ENCODE measurements at places on chromosomes 16 and 17.
A peak's percentile ranks its signal among the peaks of the same experiment; 100 is the strongest.

DNA sequence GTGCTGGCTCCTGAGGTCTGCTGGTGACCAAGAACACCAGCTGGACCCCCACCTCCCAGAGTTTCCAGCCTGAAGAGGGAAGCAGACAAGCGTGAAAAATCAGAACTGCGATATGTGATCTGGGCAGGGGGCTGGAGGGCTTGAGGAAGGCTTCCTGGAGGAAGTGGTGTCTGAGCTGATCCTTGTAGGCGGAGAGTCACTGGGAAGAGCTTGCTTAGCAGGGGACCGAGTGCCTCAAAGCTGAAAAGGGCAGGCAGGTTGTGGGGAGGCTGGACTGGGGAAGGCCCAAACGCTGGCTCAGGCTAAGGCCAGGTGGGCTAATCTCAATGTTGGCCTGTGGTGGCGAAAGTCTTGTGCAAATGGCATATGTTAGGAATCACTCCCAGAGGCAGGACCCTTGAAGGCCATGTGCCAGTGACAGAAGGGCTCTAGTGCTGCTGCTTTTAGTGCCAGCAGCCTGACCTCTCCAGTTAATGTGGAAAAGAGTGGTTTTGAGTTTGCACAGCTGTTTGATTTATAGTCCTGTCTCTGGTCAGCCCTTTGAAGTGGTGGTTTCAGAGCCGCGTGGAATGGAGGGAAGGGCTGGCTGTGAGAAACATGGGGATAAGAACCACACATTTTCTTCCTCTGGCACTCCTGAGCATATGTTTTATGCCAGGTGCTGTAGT is 85.3 kb upstream of the LGALS9 start:
- no peak for DNase-seq

GRCh38 chr17:67364847-67365737 is 1.3 kb downstream of the PSMD12 start:
- no peak for DNase-seq

DNA sequence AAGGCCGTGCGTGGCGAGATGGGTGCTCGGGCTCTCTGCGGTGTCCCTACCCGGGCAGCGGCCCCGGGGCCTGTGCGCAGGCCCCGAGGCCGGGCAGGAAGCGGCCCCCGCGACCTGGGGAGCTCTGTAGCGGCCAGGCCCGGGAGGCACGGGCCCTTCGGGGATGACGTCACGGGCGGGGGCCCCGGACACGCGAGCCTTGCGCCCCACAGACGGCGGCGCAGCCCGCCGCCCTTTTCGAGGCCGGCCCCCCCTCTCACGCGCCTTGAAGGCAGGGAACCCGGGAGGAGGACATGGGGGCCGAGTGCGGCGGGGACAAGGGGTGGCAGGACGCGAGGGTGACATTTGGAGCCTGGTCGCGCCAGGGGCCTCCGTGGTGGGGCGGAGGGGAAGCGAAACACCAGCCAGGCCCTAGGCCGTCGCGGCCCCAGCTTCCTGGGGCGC is 1.1 kb downstream of the RAI1 start:
- peak; percentile 36 for DNase-seq

DNA sequence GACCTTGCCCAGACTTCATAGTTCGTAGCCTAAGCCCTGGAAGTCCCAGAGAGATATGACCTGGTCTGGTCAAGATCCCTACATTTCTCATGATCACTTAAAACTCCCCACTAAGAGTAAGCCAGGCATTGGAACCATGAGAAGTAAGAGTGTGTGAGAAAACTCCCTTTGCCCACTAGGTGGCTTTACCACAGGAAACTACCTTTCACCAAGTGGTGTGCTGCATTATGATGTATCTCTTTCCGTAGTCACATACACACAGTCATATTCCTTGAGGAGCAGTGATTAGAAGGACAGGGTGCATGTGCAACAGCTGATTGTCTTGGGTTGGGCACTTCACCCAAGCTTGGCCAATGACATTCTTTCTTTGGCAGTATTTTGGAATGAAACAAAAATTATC is 639.3 kb downstream of the KCNJ2 start:
- DNase-seq: no peak

- DNase-seq: no peak
Measured at GRCh38 chr16:10831894-10832886, 13.6 kb upstream of the TVP23A start.

DNA sequence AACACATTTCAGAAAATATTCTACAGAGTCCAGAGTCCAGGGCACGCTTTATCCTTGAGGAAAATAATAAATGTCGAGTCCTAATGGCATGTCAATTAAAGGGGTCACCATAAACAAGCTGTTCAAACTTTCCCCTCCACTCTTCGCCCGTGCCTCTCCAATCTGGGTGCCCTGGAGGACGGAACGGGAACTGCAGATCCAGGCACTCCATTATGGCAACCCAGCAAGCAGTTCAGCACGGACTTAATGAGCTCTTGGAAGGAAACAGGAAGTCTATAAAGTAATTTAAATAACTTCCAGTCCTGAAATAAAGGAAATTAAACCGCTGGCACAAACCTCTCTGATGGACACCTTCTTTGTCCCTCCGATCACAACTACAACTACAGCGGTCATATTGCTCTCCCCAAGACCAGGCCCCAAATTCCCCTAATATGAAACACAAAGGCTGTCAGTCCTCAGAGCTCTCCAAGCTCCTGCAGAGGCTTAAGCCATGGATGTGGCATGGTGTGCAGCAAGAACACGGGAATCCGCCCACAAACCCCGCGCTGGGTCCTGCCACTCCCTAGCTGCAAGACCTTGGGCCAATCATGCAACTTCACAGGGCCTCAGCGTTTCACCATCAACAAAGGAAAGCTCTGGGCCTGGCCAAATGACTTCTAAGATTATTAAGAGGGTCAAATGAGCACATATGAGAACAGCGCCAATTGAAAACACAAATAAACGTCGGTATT is 52.6 kb downstream of the ZFHX3 start:
- no peak for DNase-seq

DNA sequence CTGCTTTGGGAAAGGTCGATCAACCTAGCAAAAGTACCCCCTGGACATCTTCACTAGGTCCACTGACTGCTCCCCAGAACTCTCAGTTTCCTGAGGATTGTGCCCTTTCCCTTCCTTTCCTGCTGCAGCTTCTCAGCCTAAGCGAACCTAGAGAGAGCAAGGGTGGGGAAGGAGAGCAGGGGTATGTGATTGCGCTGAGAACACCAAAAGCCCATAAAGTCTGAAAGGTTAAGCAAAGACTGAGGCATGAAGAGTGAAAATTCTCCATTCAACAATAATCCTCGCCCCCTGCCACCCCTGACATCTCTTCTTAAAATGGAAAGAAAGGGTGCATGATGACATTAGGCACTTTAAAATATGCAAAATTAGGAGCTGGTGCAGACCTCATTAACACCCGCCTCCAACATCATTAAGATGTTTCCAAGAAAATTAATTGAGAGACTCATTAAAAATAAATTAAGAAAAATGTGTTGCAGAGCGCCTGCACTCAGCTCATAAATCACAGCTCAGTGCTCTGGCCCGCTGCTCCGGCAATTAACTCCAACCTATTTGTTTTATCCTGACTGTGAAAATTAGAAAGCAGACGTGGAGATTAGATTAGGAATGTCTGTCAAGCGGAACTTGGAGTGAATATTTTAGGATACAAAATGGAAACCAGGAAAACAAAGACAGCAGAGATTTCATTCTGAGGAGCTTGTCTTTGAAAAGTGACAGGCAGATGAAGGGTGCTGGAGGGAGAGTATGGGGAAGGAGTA is 49.1 kb upstream of the PMFBP1 start:
- DNase-seq: no peak
